ENCODE measurements at places on chromosomes 6 and 20.

DNA sequence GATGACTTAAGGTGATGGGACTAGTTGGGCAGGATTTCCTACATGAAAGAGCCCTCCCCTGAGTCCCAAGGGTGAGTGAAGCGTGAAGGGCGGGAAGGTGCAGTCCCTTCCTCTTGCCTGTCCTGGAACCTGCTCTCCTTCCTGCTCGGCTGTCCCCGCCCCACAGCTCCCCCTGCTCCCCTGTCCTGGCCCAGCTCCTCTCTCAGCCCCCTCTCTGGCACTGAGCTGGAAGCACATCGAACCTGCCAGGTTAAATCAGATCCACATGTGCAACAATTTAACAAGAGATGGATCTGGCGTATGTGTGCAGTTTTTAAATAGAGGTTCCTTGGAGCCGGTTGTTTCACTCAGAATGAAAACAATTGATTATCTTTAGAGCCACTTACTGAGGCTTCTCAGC is 95.0 kb downstream of the LRFN2 start:
- H3K4me1 ChIP-seq = no peaks in the 10 kb centered on the region
- DNase-seq = no peak
- H3K36me3 ChIP-seq = no peaks in the 10 kb centered on the region
- H3K4me3 ChIP-seq = no peak overlapping the region

DNA sequence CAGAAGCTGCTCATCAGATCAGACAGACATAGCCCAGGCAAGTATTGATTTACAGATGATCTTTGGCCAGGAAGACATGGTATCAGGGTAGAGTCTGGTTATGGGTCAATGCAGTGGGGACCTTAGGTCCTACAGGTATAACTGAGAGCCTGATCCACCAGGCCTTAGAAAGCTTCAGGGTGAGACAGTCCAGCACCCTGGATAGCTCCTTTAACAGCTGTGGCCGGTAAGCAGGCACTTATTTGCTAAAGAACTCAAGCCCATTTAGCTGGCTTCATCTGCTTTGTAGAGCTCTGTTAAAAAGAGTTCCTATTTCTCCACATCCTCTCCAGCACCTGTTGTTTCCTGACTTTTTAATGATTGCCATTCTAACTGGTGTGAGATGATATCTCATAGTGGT is 39.6 kb downstream of the ESR1 start:
- no peaks in the 10 kb centered on the region for H3K27me3 ChIP-seq
- no peak overlapping the region for H3K4me3 ChIP-seq
- no peaks in the 10 kb centered on the region for H3K36me3 ChIP-seq
- no peak overlapping the region for H3K27ac ChIP-seq

GRCh38 chr20:25295386-25296093 is 47.7 kb downstream of the PYGB start:
- no peak overlapping the region for H3K27ac ChIP-seq
- H3K27me3 ChIP-seq = peaks cover 6% of the 10 kb centered on the region
- no peak overlapping the region for H3K4me3 ChIP-seq
- no peak for DNase-seq
- H3K36me3 ChIP-seq = peaks cover 5% of the 10 kb centered on the region

- H3K27ac ChIP-seq = no peak overlapping the region
- peaks cover 40% of the 10 kb centered on the region for H3K36me3 ChIP-seq
- no peaks in the 10 kb centered on the region for H3K4me1 ChIP-seq
- no peak for DNase-seq
- peaks cover 1% of the 10 kb centered on the region for H3K27me3 ChIP-seq
Measured at GRCh38 chr6:106557837-106558236, 71.5 kb downstream of the RTN4IP1 start.

- H3K27me3 ChIP-seq = no peaks in the 10 kb centered on the region
- H3K4me1 ChIP-seq = peaks cover 81% of the 10 kb centered on the region
- H3K36me3 ChIP-seq = no peaks in the 10 kb centered on the region
- H3K4me3 ChIP-seq = peak overlapping the region; percentile 56
- DNase-seq = no peak
- H3K27ac ChIP-seq = peak overlapping the region; percentile 73
Measured at GRCh38 chr6:20416567-20417345, 15.1 kb downstream of the E2F3 start.

- peaks cover 18% of the 10 kb centered on the region for H3K36me3 ChIP-seq
- H3K4me3 ChIP-seq = no peak overlapping the region
- peaks cover 20% of the 10 kb centered on the region for H3K4me1 ChIP-seq
Measured at GRCh38 chr6:70834520-70834919, 122.3 kb downstream of the B3GAT2 start.

- H3K4me1 ChIP-seq = peaks cover 36% of the 10 kb centered on the region
- H3K36me3 ChIP-seq = no peaks in the 10 kb centered on the region
- H3K4me3 ChIP-seq = no peak overlapping the region
- no peak overlapping the region for H3K27ac ChIP-seq
- DNase-seq = no peak
Measured at GRCh38 chr6:38095054-38095453, 275.5 kb downstream of the ZFAND3 start.

DNA sequence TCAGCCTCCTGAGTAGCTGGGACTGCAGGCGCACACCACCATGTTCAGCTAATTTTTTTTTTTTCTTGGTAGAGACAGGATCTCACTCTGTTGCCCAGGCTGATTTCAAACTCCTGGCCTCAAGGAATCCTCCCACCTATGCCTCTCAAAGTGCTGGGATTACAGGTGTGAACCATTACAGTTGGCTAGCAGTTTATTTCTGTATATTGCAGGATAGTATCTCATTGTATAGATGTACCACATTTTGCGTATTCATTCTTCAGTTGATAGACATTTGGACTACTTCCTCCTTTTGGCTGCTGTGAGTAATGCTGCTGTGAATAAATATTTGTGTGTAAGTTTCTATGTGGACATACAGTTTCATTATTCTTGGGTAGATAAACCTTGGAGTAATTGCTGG is 32.9 kb downstream of the ASXL1 start:
- H3K27ac ChIP-seq = no peak overlapping the region
- H3K4me1 ChIP-seq = peaks cover 45% of the 10 kb centered on the region
- H3K36me3 ChIP-seq = peaks cover 12% of the 10 kb centered on the region
- DNase-seq = no peak

GRCh38 chr6:29624520-29624961 is 8.4 kb downstream of the GABBR1 start:
- no peaks in the 10 kb centered on the region for H3K36me3 ChIP-seq
- DNase-seq = no peak
- H3K4me3 ChIP-seq = no peak overlapping the region

DNA sequence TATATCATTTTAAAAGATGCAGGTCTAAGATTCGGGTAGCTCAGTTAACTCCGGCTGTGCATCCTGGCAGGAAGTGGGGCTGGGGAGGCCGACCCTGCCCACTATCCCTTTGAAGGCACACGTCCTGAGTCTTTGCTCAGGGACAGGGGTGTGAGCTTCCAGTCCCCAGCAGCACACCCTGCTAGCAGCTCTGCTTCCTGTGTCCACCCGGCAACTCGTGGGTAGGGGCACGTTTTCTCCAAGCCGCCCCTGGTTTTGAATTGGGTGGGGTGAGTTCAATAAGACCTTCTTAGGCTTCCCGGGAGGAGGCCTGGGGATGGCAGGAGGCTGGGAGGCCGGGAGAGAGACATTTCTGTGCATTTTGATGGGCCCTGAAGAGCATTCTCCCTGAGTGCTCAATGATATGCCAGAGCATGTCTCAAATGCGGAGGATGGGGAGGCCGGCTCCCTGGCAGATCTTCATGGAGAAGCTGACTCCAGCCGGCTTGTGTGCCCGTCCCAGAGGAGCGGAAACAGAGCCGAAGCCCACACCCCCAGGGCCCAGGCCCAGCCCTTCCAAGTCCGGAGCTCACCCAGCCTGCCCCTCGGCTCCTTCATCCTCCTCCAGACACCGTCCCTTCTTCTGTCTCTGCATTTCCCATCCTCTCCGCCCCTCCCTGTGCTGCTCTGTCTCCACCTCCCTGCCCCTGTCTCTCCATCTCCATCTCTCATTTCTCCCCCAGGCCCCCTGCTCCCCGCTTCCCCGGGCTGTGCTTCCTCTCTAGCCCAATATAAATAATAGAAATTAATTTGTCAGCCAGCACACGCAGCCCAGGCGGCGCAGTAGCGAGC is 36.3 kb upstream of the ZFAND3 start:
- no peak overlapping the region for H3K27ac ChIP-seq
- no peaks in the 10 kb centered on the region for H3K36me3 ChIP-seq
- no peak for DNase-seq
- peak overlapping the region; percentile 78 for H3K4me3 ChIP-seq

DNA sequence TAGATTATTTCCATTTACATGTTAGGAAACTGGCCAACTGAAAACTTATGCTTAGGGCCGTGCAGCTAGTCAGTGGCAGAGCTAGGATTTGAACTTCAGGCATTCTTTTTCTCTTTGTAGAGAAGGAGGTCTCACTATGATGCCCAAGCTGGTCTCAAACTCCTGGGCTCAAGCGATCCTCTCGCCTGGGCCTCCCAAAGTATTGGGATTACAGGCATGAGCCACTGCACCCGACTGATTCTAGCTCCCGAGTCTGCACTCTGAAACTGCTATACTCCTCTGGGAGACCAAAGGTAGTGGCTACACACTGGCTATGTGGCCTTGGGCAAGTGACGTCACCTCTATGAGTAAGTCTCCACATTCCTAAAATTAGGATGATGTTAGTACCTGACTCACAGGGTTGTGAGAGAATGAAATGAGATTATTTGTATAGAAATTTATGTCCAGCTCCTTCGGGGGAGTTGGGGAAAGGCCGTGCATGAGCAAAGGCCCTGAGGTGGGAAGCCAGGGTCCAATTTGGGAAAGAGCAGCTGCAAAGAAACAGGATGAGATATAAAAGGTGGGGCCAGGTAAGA is 6.4 kb downstream of the PLTP start:
- H3K27ac ChIP-seq = no peak overlapping the region
- no peak for DNase-seq

GRCh38 chr6:106090001-106090400 is 3.9 kb downstream of the PRDM1 start:
- peak overlapping the region; percentile 11 for H3K4me3 ChIP-seq
- H3K36me3 ChIP-seq = no peaks in the 10 kb centered on the region
- peaks cover 2% of the 10 kb centered on the region for H3K27me3 ChIP-seq
- peak overlapping the region; percentile 91 for H3K27ac ChIP-seq
- DNase-seq = no peak

GRCh38 chr6:134253681-134254080 is 64.2 kb downstream of the SGK1 start:
- no peaks in the 10 kb centered on the region for H3K36me3 ChIP-seq
- H3K4me3 ChIP-seq = no peak overlapping the region
- H3K27me3 ChIP-seq = peaks cover 2% of the 10 kb centered on the region
- H3K27ac ChIP-seq = no peak overlapping the region
- peaks cover 20% of the 10 kb centered on the region for H3K4me1 ChIP-seq

GRCh38 chr6:146341493-146342230 is 202.0 kb upstream of the RAB32 start:
- DNase-seq = no peak
- peaks cover 2% of the 10 kb centered on the region for H3K27me3 ChIP-seq
- no peaks in the 10 kb centered on the region for H3K36me3 ChIP-seq
- no peaks in the 10 kb centered on the region for H3K4me1 ChIP-seq
- H3K27ac ChIP-seq = no peak overlapping the region

- H3K4me3 ChIP-seq = no peak overlapping the region
- no peak overlapping the region for H3K27ac ChIP-seq
- no peak for DNase-seq
- no peaks in the 10 kb centered on the region for H3K4me1 ChIP-seq
Measured at GRCh38 chr6:17361013-17361412, 32.4 kb upstream of the CAP2 start.

GRCh38 chr6:129544892-129545612 is 164.9 kb downstream of the ARHGAP18 start:
- H3K27ac ChIP-seq = no peak overlapping the region
- peaks cover 4% of the 10 kb centered on the region for H3K27me3 ChIP-seq
- peaks cover 3% of the 10 kb centered on the region for H3K36me3 ChIP-seq
- no peak overlapping the region for H3K4me3 ChIP-seq
- DNase-seq = no peak

Data from immature natural killer cell (primary cell).